Dermis microvascular lymphatic vessel endothelial cell (primary cell): ENCODE measurements at places on chromosomes 1 and 21. TPM values are rescaled to one million over a fixed set of nuclear protein-coding genes. Genes with fewer than 3 reads are reported as not detected.

Gene ID3
- 478 and 570 TPM in 2 replicates for total RNA-seq

Gene ARHGEF10L
- total RNA-seq, result 1.2 and 1.5 TPM in 2 replicates

Gene RIIAD1
- not detected in 2 replicates for total RNA-seq

Gene CELA3B
- total RNA-seq, result 0.13 TPM in 1 of 2 replicates, not detected in the other

Gene LYPLA2
- 113 and 153 TPM in 2 replicates for total RNA-seq

Gene BSND
- total RNA-seq, result under 0.01 TPM in 1 of 2 replicates, not detected in the other

Gene KRTAP6-1
- total RNA-seq, result not detected in 2 replicates

Gene DNM3
- 0.51 and 2.5 TPM in 2 replicates for total RNA-seq

Gene FCRL2
- not detected in 2 replicates for total RNA-seq

Gene KRTAP13-1
- not detected in 2 replicates for total RNA-seq

Gene FMOD
- total RNA-seq, result 3.6 and 63.0 TPM in 2 replicates

Gene SYDE2
- total RNA-seq, result 4.0 and 6.1 TPM in 2 replicates

Gene RNU5D-1
- total RNA-seq, result not detected in 2 replicates

Gene PAPPA2
- under 0.01 TPM in 2 replicates for total RNA-seq

Gene HTR1D
- 0.13 TPM in 2 replicates for total RNA-seq

Gene DNALI1
- total RNA-seq, result 0.26 and 0.51 TPM in 2 replicates
